Dermis blood vessel endothelial cell (primary cell): ENCODE measurements at places on chromosomes 2 and 18. TPM values are rescaled to one million over a fixed set of nuclear protein-coding genes. Genes with fewer than 3 reads are reported as not detected.

DNA sequence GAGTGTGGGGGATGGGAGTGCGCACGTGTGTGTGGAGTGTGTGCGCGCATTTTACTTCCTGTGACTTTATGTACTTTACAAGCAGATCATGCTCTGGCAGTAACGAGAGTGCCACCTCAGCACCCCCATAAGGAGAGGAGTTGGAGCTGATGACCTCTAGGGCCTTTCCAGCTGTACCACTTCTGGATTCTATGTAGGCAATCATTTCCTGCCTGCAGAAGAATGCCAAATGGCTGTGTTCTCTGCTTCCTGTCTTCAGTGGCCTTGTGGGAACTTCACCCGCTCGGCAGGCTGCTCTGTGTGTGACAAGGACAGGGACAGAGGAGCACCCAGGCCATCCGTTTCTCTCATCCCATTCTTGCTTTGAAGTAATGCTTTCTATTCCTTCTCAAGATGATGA, 22.8 kb upstream of the ZNF385B start:
- no peak for DNase-seq

- DNase-seq = peak; percentile 81
Observed at GRCh38 chr2:144596073-144596871, 76.4 kb upstream of the ZEB2 start.

DNA sequence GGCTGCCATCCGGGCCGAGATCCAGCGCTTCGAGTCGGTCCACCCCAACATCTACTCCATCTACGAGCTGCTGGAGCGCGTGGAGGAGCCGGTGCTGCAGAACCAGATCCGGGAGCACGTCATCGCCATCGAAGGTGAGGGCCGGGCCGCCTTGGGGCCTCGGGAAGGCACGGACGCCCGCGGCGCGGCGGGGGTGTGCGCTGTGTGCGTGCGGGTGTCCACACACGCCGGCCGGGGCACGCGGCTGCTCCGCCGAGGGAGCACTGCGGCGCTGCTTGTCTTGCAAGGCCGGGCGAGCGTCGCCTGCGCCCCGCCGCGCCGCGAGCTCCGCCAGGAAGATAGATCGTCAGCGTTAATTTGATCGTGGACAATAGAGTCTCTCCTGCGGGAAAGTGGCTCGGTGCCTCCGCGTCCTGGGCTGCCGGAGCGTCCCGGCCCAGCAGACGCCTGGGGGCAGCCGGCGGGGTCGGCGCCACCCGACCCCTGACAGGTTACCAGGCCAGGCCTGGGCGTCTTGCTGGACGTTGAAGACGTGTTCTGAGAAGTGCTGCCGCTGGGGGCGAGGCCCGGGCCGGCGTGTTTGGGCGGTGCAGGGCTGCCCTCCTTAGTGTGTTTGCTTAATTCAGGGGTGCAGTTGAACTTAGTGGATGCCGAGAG, 1.0 kb downstream of the AGAP1 start:
- peak; percentile 63 for DNase-seq

DNA sequence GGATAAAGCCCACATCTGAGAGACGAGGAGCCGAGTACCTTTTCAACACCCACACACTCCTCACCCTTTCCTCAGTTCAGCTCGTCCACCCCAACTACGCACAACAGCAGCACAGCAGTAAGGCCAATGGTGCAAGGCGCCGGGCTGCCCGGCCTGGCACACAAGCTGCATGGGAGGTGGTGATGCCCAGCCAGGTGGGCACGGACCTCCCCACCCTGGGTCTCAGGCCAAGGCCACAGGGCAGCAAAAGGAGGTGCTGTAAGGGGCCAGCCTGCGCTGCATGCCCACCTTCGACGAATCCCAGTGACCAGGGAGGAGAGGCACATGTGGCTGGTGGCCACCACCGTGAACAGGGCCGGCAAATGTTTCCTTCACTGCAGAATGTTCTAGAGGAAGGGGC, 36.5 kb upstream of the MLPH start:
- DNase-seq = no peak

GRCh38 chr2:176461809-176462670, 192.8 kb downstream of the MTX2 start:
- peak; percentile 52 for DNase-seq

DNA sequence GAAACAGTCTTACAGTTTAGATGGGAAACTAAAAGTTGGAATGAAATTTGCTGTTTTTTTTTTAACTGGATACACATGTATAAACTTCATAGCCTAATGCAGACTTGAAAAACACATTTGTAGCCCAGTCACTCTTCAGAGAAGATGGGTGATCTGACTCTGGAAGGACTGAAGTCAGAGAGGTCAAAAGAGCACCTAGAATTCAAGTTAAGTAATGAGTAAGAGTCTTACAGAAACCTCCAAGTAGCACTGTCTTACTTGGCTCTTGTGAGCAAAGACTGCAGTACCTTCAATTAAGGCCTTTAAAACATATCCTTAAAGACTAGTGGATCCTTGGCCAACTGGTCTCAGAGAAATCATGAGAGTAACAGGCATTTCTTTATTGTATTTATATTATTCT, 41.9 kb downstream of the TRAPPC8 start:
- DNase-seq = no peak

INPP5D gene
- 45.3 and 45.7 TPM in 2 replicates for total RNA-seq

GRCh38 chr2:233248999-233249398, 2.5 kb upstream of the ATG16L1 start:
- no peak for DNase-seq

KCNIP3 gene
- total RNA-seq = 0.14 and 0.51 TPM in 2 replicates

- no peak for DNase-seq
Observed at GRCh38 chr2:238594796-238595749, 168.3 kb downstream of the ASB1 start.

FBXO41 gene
- 0.19 and 0.34 TPM in 2 replicates for total RNA-seq

POMC gene
- total RNA-seq = 2.8 and 3.2 TPM in 2 replicates

DNA sequence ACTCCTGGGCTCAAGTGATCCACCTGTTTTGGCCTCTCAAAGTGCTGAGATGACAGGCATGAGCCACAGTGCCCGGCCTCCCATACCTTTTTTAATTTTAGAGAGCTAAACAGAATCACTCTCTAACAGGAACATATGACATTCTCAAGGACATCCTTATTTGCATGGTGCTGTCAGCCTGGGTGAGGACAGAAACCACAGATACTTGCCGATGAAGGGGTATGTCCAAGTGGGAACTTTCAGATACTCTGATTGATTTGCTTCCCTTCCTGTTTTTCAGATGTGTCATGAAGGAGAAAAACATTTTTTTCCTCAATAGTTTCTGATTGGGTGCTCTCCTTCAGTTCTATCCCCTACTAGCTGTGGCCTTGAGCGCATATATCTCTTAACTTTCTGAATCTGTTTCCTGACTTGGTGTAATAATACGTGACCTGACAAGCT, 49.6 kb downstream of the MYO3B start:
- no peak for DNase-seq

ATP9B gene
- total RNA-seq = 26.9 and 27.4 TPM in 2 replicates
